Gastroesophageal sphincter (tissue), 4 donors: ENCODE measurements at places on chromosomes 2 and 18. TPM values are rescaled to one million over a fixed set of nuclear protein-coding genes. Genes with fewer than 3 reads are reported as not detected.
A peak's percentile ranks its signal among the peaks of the same experiment; 100 is the strongest.

- ATAC-seq, result no peak
- no peaks in the 10 kb centered on the region for H3K27me3 ChIP-seq
- H3K4me1 ChIP-seq, result no peaks in the 10 kb centered on the region
- no peak overlapping the region for H3K27ac ChIP-seq
- H3K36me3 ChIP-seq, result no peaks in the 10 kb centered on the region
These were observed 71.8 kb upstream of the SPRED2 start for GRCh38 chr2:65504201-65504600.

DNA sequence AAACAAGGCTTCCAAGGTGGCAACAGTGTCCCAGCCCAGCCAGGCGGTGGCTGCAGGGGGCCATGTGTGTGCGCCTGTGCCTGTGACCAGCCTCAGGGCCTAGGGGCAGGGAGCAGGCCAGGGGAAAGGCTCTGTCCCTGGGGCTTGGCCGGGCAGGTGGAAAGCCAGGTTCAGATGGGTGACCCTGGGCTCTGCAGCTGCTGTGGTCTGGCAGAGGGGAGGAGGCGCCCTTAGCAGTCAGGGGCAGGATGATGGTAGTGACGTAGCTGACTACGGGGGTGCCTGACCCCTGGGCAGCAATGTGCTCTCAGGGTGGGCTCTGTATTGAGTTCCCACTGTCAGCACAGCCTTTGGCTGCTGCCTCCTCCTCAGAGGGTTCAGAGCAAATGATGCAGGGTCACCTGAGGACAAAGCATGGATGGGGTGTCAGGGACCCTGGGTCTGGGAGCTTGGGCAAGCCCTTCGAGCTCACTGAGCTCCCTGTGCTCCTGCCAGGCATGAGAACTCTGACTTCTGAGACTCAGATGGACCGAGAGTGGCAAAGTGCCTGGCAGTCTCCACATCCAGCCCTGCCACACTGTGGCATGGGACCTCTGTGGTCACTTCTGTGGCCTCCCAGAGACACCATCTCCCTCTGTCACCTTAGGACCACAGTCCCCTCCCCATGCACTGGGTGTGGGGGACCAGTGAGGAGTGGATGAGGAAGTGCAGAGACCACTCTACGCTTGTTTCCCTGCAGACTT lies 56.6 kb upstream of the ALPP start:
- H3K27me3 ChIP-seq, result no peaks in the 10 kb centered on the region
- no peak overlapping the region for H3K27ac ChIP-seq
- H3K4me1 ChIP-seq, result no peaks in the 10 kb centered on the region
- no peak for ATAC-seq
- H3K4me3 ChIP-seq, result no peak overlapping the region

DNA sequence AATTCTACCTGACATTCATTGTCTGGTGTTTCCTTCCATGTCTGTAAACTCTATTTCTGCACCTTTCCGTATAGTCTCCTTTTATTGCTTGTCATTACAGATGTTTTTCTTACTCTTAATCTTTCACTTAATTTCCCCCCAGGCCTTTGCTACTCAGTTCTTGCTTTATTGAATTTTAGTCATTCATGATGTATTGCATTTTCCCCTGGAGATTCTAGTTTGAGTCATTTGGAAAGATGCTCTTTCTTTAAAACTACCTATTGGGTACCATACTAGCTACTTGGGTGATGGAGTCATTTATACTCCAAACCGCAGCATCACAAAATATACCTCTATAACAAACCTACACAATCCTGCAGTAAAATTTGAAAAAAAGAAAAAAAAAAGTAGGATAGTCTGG lies 27.2 kb upstream of the LPIN2 start:
- no peak overlapping the region for H3K27ac ChIP-seq
- peaks cover 5% of the 10 kb centered on the region for H3K4me1 ChIP-seq
- no peak for ATAC-seq
- no peaks in the 10 kb centered on the region for H3K36me3 ChIP-seq
- no peak overlapping the region for H3K4me3 ChIP-seq

DNA sequence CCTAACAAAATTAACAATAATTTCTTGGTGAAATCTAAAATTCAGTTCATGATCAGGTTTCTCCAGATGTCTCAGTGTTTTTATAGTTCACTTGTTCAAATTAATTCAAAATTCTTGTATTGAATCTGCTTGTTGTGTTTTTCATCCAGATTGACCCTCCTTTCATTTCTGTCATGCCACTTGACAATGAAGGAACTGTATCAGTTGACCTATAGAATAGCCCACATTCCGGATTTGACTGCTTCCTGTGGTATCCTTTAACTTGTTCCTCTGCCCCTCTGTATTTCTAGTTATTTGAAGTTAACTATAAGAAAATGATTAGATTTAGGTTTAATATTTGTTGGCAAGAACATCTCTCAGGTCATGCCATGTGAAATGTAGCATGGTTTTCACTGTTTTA lies 53.3 kb downstream of the TWSG1 start:
- no peaks in the 10 kb centered on the region for H3K27me3 ChIP-seq
- no peak for ATAC-seq

- H3K27ac ChIP-seq, result no peak overlapping the region
- no peak overlapping the region for H3K4me3 ChIP-seq
- H3K27me3 ChIP-seq, result no peaks in the 10 kb centered on the region
- ATAC-seq, result no peak
These were observed 45.3 kb downstream of the BIN1 start for GRCh38 chr2:127061375-127062273.

DNA sequence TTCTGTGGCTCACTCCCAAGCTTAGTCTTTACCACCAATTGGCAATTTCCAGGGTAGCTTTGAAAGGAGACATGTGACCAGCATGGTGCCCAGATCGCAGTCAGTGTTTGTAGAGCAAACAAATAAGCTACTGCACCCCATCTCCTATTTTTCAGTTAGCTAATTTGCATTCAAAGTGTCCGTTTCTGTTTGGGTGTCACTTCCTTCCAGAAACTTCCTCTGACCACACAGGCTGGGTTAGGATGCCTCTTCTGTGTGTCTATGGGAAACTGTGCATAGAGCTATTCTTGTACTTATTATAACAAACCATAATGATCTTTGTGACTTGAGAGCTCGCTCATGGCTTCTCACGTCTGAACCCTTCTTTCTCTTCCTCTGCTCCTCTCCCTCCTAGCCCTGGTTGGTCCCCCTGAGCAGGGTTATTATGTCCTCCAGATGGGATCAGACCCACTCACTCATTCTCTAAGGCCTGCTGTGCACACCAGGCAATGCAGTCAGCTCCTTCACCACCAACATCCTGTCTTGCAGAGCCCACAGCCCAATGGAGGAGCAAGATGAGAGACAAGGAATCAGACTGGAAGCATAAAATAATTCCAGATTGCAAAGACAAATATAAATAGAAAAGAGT lies 101.2 kb upstream of the ALK start:
- no peaks in the 10 kb centered on the region for H3K4me1 ChIP-seq
- H3K27me3 ChIP-seq, result peaks cover 13% of the 10 kb centered on the region
- no peak overlapping the region for H3K27ac ChIP-seq
- H3K36me3 ChIP-seq, result no peaks in the 10 kb centered on the region

DNA sequence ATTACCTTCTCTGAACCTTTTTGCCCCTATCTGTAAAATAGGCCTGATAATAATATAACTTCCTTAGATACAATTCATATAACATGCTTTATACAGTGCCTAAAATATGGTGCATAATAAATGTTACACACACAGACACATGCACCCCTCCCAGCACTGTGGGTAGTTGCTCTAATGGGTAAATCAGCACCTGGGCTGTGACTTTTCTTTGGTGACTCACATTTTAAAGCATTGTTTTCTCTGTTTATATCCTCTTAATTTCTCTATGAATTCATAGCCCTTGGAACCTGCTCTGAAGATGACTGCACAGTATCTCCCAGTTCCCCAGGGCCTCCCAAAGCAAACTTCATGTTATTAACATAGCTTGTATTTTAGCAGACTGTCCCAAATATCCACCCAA lies 248.2 kb upstream of the TNP1 start:
- no peak overlapping the region for H3K4me3 ChIP-seq
- no peaks in the 10 kb centered on the region for H3K4me1 ChIP-seq
- no peak overlapping the region for H3K27ac ChIP-seq
- H3K27me3 ChIP-seq, result no peaks in the 10 kb centered on the region
- H3K36me3 ChIP-seq, result no peaks in the 10 kb centered on the region

GRCh38 chr2:7205151-7205830 lies 288.1 kb downstream of the RNF144A start:
- no peak overlapping the region for H3K4me3 ChIP-seq
- no peak for ATAC-seq
- H3K27me3 ChIP-seq, result no peaks in the 10 kb centered on the region
- no peaks in the 10 kb centered on the region for H3K36me3 ChIP-seq
- no peak overlapping the region for H3K27ac ChIP-seq
- no peaks in the 10 kb centered on the region for H3K4me1 ChIP-seq

- H3K36me3 ChIP-seq, result peaks cover 50% of the 10 kb centered on the region
- no peak overlapping the region for H3K27ac ChIP-seq
- no peak for ATAC-seq
- no peaks in the 10 kb centered on the region for H3K27me3 ChIP-seq
These were observed 31.1 kb downstream of the ACTR3 start for GRCh38 chr2:113920996-113921395.

- H3K4me3 ChIP-seq, result no peak overlapping the region
- peak; percentile 31 for ATAC-seq
- H3K4me1 ChIP-seq, result no peaks in the 10 kb centered on the region
These were observed 265.6 kb downstream of the ANAPC1 start for GRCh38 chr2:111618226-111618977.

DNA sequence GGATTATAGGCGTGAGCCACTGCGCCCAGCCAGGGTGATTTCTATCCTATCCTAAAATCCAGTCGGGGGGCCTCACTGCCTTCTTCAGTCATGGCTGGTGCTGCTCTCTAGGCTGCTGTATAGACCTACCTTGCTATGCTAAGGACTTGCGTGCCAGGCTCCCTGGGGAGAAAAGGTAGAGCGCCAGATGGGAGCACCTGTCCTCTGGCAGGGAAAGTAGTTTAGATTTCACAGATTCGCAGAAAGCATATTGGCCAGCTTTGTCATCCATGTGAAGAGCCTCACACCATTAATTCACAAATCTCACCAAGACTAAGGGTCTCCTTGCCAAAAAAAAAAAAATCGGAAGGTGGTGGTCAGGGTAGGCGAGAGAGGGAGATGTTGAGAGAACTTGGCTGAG lies 217.6 kb downstream of the ATAD2B start:
- ATAC-seq, result no peak
- peaks cover 5% of the 10 kb centered on the region for H3K4me1 ChIP-seq
- H3K27me3 ChIP-seq, result no peaks in the 10 kb centered on the region
- H3K36me3 ChIP-seq, result peaks cover 54% of the 10 kb centered on the region
- H3K27ac ChIP-seq, result no peak overlapping the region

DNA sequence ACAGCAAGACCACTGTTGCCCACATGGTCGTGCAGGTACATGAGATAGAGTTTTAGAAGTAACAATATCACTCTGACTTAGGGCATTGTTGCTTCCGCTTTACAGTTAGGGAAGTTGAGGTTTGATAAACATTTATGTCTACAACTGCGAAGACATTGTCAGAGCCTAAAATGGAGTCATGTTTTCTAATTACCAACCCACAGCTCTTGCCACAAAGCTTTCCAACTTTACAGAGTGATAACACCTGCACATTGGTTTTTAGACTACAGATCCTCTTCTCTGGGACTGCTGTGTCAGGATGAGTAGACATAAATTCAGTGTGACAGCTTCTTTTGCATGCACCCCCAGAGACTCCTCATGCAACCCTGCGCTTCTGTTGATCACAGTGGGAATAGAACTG lies 119.0 kb downstream of the FEZ2 start:
- no peak for ATAC-seq
- no peaks in the 10 kb centered on the region for H3K27me3 ChIP-seq
- peaks cover 18% of the 10 kb centered on the region for H3K4me1 ChIP-seq
- H3K27ac ChIP-seq, result peak overlapping the region; percentile 68
- H3K4me3 ChIP-seq, result no peak overlapping the region
- no peaks in the 10 kb centered on the region for H3K36me3 ChIP-seq

DNA sequence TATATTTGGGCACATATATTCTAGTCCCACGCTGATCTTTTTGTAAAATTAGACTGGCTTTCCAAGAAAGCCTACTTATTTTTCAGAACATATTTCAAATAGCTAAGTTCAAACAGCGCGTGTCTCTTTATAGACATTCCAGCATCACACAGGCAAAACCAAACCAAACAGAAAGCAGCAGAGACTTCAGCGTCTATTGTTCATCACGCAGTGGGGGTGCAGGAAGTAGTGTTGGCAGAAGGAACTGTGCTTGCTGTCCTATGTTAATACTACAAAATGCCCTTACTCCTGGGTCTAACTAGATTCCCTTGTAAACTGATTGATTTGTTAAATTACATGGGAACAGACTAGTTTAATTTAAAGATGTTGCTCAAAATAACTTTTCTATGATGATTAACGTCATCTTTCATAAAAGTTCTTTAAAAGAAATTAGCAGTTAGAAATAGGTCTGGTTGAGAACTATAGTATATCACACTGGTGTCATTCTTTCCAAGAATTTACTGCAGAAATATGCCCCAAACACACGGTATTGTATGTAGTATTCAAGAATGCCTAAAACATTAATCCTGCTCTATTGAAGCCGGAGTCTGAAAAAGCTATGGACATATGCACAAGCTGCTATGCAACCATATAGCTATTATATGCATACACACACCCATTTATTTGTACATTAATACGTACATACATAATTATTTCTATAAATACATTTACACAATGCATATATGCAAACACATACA lies 436.3 kb downstream of the CBLN2 start:
- no peaks in the 10 kb centered on the region for H3K4me1 ChIP-seq
- ATAC-seq, result no peak
- H3K27ac ChIP-seq, result no peak overlapping the region
- no peak overlapping the region for H3K4me3 ChIP-seq

DNA sequence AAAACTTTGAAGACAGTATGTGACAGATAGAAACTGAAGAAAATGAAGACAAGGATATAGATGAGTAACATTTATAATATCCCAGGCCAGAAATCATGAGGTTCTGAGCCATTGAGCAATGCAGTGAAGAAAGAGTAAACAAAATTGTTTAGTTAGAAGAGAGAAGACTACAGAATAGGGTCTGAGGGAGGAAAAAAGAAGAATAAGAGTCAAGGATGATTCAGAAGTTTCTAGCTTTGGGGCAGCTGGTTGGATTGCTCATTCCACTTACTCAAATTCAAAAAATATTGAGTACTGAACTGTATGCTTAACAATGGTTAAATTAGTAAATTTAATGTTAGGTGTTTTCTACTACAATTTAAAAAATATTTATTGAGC lies 155.0 kb upstream of the OTX1 start:
- H3K27me3 ChIP-seq, result no peaks in the 10 kb centered on the region
- no peak overlapping the region for H3K27ac ChIP-seq
- no peak for ATAC-seq

PSMA8 gene
- not detected for total RNA-seq

C2orf66 gene
- 0.13 TPM for total RNA-seq

C1GALT1C1L gene
- total RNA-seq, result 0.78 TPM

MATN3 gene
- total RNA-seq, result 1.0 TPM
